ENCODE measurements at places on chromosomes 1 and 21. TPM values are rescaled to one million over a fixed set of nuclear protein-coding genes. Genes with fewer than 3 reads are reported as not detected.
A peak's percentile ranks its signal among the peaks of the same experiment; 100 is the strongest.

The CD164L2 gene
- total RNA-seq: 4.7 TPM

The HUNK gene
- 2.1 TPM for total RNA-seq

The IL20 gene
- not detected for total RNA-seq

The AMY1A gene
- 3.3 TPM for total RNA-seq

The BEST4 gene
- total RNA-seq: 1.0 TPM

The OR2L8 gene
- total RNA-seq: not detected

The EFNA1 gene
- 171 TPM for total RNA-seq

DNA sequence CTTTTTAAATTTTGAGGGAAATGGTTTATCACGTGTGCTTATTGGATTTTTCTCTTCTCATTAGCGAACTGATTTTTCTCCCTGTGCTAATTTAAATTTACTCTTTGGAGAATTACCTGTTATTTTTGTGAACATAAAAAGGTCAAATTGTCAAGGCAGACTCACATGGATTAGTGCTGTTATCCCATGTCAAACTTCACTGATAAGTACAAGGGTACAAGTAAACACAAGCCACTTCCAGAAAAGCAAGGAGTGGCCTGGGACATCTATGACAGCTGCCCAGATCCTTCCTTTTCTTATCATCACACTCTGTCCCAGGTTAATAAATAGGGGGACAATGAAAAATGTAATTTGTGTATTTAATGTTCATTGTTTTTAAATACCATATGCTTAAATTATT, 901.2 kb downstream of the LTN1 start:
- no peak for DNase-seq

DNA sequence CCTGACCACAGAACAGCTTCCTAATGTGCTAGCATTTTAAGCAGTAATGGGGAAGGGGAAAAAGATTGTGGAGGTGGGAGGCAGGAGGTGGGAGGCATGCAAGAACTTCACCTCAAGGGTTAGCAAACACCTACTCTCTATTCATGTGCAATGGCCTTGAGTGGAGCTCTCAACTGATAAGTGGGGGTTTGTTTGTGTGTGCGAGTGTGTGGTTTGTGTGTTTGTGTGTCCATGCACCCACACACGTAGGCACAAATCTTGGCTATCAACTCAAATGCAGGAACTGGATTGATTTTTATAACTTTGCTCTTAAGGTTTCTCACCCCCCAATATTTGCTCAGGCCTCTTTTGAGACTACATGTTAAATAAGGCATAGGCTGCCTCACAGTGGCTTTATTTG, 78.6 kb downstream of the SYT6 start:
- DNase-seq: no peak

- no peak for DNase-seq
These were observed 115.6 kb upstream of the MROH9 start for GRCh38 chr1:170819781-170820180.

DNA sequence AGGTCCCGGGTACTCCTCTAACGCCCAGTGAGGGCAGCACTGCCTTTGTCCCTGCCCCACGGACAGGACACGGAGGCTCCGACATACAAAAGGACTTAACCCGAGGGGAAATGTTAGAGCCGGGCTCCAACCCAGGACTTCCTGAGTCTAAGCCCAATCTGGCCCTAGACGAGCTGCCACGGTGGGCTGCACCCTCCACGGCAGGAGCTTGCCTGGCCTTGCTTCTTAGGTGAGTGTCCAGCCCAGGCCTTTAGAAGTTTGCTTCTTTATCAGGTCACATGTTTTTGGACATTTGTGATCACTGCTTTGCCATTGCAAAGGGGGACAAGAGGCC, 11.0 kb upstream of the TMEM200B start:
- no peak for DNase-seq

DNA sequence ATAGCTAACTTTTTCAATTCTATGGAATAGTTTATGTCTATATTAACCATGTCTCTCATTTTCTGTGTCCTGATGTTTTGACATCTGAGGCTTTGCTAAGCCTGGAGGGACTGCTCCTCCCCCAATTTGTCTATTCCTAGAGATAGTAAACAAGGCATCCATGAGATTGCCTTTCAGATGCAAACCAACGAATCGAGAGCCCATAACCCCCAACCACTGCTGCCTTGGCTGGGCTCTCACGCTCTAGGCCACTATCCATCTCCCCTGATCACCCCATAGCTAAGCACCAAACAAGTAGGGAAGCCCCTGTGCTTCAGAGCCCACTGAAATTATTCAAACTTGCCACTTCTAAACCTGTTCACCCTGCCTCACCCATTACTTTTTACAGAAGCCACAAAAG, 437.7 kb downstream of the SETD4 start:
- no peak for DNase-seq

DNA sequence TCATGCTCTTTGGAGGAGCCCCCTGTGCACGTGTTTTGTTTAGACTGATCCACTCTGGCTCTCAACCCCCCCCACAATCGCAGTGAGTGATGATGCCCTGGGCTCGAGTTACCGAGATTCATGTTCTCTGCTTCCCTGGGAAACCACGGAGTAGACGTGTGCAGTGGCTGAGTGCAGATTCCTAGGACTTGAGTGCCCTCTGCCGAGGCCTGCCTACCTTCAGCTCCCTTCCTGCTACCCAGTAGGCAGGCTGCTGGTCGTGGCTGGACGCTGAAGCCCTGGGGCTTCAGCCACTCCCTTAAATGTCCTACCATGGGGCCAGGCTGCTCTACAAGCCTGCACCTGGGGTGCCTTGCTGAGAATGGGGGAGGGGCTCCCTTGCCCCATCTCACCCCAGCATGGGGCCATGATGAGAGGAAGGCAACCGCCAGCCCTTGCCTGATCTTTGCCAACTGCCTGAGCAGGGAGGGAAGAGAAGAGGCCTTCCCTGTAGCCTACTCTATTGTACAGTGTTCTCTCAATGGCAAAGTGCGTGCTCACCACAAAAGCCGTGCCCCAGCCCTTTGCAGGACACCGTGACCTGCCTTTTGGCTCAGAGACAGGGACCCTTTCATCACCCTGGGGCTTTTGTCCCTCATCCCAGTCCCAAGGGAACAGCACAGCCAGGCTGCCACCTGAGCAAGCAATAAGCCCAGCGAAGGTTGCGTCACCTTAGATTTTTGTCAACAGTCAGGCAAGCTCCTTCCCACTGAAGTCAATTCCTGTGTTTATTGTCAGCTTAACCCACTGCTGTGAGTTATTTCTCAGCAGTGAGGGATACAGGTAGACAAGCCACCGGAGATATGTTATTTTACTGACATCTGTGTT, 4.1 kb upstream of the GRIK3 start:
- DNase-seq: no peak

DNA sequence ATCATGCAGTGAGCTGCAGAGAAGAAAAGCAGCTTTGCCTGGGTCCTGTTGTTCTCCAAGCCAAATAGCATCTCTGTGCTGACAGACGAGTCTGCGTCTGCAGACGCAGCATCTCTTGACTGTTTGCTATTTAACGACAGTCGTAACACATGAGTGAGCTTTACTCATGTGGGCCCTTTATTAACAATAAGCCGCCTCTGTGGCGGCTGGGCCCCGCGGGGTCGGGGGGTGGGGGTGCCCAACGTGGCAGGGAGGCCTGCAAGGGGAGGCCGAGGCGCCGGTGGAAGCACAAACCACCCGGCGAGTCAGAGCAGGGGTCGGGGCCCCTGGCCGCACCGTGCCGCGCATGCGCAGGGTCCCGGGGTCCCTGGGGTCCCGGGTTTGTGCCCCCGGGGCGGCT, 435.1 kb downstream of the KIF26B start:
- no peak for DNase-seq

DNA sequence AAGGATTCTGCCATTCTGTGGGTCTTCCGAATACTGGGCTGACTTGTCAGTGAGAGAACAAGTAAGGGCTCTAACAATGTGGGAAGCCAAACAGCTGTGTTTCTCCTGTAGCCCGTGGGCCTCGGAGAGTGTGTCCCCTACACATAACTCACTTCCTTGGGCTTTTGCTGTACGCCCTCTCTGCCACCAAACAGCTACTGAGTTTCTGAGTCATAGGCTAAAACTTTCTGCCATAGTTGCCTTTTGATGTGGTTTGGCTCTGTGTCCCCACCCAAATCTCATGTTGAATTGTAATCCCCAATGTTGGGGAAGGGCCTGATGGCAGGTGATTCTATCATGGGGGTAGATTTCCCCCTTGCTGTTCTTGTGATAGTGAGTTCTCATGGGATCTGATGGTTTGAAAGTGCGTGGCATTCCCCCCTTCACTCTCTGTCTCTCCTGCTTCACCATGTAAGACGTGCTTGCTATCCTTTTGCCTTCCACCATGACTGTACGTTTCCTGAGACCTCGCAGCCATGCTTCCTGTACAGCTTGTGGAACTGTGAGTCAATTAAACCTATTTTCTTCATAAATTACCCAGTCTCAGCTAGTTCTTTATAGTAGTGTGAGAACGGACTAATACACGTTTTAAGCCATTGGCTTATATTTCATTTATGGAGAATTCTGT, 194.8 kb upstream of the HMCN1 start:
- DNase-seq: no peak

DNA sequence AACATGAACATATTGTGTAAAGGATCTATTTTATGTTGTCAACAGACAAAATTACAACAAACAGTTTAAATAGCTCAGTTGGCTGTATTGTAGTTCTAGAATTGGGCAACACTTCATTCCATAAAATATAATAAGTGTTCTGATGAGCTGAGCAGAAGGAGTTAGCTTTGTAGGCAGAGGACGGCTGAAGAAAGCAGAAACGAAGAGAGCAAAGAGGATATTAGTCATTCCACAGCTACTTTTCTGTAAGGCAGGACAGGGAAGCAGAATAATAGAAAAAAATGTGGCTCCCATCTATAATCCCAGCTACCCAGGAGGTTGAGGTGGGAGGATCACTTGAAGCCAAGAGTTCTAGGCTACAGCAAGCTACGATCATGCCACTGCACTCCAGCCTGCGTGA, 20.2 kb upstream of the IVNS1ABP start:
- DNase-seq: no peak

DNA sequence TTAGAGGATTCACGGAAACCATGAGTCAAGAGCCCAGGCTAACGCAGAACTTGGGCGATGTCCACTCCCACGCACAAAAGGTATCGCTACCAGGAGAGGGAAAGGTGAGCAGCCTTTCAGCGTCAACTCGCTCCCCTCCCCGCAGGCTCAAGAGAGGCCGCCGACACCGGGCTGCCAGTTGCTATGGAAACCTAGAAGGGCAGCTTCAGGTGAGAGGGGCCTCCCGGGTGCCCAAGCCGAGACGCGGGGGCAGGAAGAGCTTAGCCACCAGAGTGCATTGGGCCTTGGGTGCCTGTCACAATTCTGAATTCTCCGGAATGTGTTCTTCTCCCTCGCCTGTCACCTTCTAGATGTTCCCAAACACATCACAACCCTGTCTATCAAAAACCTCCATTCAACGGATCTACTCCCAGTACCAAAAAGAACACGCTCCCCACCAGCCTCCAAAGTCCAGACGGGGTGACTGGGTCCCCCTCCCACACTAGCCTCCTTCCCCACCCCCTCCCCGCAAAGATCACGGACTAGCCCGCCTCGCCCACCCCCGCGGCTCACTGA, 694 bp downstream of the MEAF6 start:
- peak; percentile 57 for DNase-seq

GRCh38 chr1:1202831-1203560, 3.4 kb downstream of the TNFRSF18 start:
- DNase-seq: no peak

- DNase-seq: peak; percentile 61
These were observed 48.5 kb upstream of the ECE1 start for GRCh38 chr1:21338573-21339355.

DNA sequence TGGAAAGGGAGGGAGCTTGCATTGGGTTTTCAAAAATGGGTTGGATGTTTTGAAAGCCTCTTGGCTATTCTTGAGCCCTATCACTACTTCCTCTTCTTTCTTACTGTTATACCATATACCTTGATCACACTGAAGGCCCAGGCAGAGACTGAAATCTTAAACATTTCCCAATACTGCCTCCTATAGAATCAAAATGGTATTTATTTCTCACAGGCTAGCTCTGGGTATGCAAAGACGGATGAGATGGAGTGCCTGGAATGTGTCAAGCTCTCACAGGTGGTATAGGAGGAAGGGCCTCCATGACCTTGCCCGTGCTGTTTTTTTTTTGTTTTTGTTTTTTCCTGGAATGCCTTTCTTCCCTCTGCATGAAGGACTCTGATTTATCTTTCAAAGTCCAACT, 268.4 kb upstream of the USP24 start:
- DNase-seq: no peak

DNA sequence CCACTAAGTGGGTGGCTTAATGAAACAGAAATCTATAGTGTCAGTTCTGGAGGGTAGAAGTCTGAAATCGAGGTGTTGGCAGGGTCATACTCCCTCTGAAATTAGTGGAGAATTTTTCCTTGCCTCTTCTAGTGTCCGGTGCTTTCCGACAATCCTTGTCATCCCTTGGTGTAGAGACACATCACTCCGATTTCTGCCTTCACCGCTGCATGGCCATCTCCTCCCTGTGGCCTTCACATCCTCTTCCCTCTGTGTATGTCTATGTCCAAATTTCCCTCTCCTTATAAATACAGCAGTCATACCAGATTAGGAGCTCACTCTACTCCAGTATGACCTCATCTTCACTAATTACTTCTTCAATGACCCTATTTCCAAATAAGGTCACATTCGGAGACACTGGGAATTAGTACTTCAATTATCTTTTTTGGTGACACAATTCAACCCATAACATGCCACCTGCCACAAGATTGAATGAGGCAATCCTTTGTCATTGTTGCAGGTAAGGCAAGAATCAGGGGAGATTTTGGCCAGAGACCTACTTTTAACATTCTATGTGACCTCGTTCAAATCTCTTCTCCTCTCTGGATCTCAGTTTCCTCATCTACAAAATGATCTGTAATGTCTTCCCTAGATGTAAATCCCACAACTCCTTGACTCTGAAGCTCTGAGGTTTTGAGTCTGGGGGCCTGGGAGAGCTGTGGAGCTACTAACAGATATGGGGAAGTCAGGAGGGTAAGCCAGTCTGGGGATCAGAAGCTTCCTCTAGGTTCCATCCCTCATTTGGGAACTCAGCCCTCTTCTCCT, 16.1 kb downstream of the NAV1 start:
- DNase-seq: no peak

DNA sequence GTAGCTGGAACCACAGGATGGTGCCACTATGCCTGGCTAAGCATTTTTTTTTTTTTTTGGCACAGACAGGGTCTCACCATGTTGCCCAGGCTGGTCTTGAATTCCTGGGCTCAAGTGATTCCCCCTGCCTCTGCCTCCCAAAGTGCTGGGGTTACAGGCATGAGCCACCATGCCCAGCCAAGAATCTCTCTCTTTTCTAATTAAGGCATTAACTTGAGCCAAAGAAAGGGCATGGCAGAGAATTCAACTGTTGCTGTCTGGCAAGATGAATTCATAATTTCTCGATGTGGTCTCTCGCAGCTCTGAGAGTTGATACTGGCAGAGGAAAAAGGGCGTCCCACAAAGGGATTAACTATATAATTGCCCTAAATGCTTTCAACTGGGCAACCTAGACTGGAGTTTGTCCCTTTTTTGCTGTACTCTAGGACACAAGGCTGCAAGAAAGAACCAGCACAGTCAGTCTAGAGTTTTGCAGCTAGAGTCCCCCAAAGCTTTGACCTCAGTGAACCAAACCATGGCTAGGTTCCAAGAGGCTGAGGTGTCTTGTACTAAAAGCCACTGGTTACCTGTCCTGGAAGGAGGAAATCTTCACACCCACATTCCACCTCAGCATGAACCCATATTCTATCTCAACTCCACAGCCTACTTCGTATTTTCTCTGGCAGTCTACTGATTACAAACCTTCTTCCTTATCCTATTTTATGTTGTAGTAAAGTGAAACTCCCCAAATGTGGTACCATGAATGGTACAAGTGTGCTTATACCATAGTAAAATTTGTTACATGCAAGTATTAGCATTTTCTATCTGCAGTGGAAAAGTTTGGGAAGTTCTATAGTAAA, 51.2 kb downstream of the OPTC start:
- no peak for DNase-seq

- no peak for DNase-seq
These were observed 417.2 kb upstream of the KAZN start for GRCh38 chr1:14181191-14181795.
